ENCODE measurements at places on chromosomes 13 and 19.

GRCh38 chr13:22468045-22468444, 712.7 kb upstream of the SGCG start:
- no peak for DNase-seq

DNA sequence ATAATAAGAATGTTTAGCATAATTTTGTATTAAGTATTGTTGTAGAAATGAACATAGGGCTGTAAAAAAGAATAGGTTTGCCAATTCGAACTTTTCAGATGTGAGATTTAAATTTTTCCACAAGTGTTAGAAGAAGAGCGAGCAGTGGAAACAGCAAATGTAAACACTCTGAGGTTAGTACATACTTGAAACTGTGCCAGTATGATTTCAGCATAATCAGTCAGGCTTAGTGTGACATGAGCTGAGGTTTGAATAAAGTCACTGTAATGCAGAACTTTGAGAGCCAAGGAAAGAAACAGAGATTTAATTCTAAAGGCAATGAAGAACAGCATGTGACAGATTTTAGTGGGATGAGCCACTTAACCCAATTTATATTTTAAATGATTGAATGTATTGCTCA, 2166.4 kb downstream of the PCDH9 start:
- no peak for DNase-seq

DNA sequence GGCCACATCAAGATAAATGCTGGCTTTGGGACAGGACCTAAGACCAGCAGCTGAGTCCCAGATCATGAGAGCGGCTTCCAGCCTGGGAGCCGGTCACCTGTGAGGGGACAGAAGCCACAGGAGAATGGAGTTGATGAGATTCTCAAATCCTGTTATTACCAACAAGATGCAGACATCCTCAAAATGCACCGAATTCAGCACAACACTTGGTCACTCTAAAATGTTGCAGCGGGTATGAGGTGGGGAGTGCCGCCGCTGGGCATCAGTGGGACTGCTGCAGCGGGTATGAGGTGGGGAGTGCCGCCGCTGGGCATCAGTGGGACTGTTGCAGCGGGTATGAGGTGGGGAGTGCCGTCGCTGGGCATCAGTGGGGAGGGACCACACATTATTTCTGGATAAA, 21.2 kb downstream of the RANBP3 start:
- no peak for DNase-seq

GRCh38 chr13:44155422-44156293, 218.0 kb upstream of the SERP2 start:
- DNase-seq: no peak

DNA sequence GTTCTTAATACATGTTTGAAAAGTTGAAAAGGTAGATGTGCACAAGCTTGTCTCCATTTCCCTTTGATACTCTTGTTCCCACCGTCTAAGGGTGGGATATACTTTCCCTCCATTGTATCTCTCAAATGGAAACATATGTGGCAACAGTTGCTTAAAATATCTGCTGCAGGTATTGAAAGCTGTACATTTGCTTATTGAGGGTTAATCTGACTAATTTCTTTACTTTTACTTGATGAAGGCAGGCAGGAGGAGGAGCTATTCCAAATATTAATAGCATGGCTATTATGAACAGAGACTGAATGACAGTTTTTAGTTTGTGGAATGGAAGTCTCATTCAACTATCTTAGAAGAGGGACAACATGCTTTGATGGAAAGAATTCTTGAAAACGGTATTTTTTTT, 103.8 kb downstream of the SLC10A2 start:
- no peak for DNase-seq

DNA sequence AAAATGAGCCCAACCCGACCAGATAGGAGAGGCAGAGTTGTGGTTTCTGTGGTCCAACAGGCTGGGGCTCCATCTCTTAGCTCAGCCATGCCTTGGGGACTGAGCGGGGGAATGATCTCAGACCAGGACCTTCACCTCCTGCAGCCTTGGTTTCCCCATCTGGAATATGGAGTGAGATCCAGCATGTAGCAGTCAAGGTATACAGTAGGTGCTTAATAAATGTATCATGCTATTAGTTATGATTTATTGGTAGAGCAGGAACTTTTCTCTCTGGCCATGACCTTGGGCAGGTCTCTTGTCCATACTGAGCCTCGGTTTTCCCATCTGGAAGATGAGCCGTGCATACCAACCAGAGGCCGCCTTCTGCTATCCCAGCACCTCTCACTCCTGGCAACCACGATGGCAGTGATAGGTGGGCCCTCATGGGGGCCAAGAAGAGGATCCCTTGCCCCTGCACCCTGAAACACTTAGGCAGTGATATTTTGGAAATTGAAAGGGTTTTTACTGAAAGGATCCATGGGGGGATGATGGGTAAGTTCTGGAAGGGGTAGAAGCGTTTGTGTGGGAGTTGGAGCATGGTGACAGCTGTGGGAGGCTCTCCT, 9.1 kb downstream of the TM6SF2 start:
- no peak for DNase-seq

DNA sequence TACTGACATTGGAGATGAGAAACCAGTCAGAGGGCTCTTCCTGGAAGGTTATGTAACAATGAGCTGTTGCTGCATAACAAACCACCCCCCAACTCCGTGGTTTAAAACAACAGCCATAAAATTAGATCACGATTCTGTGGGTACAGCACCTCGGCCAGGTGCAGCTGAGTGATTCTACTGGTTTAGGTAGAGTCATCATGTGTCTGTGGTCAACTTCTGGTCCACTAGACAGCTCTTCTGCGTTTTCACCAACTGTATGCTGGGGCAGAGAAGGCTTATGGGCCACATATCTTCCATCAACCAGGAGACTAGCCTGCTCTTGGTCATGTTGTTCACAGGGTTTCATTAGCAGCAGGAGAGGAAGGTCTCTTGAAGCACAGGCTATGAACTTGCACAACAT, 585.5 kb downstream of the KCTD12 start:
- DNase-seq: no peak

DNA sequence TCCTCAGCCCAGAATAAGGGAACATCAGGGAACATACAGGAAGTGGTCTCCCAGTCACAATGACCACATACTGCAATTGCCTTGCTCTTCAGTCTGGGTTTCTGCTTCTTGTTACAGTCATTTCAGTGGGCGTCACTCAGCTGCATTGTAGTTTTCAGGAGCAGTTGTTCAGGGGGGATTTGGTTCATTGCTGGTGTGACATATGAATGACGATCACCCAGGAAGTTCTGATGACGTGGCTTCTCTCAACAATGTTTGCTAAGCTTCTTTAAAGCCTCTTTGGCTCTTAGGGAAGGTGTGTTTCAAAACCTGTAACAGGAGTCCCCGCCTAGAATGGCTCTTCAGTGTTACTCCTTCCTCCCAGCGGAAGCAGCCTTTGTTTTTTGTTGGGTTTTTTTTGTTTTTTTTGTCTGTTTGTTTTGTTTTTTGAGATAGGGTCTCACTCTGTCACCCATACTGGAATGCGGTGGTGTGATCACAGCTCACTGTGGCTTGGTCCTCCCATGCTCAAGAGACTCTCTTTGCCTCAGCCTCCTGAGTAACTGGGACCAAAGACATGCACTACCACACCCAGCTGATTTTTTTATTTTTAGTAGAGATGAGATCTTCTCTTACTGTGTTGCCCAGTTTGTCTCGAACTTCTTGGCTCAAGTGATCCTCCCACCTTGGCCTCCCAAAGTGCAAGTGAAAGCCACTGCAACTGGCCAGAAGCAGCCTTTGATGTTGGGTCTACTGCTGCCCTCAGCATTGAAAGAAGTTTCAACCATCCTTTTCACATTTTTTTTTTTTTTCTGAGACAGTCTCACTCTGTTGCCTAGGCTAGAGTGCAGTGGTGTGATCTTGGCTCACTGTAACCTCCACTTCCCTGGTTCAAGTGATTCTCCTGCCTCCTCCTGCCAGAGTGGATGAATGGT, 1.4 kb upstream of the SCEL start:
- DNase-seq: no peak

DNA sequence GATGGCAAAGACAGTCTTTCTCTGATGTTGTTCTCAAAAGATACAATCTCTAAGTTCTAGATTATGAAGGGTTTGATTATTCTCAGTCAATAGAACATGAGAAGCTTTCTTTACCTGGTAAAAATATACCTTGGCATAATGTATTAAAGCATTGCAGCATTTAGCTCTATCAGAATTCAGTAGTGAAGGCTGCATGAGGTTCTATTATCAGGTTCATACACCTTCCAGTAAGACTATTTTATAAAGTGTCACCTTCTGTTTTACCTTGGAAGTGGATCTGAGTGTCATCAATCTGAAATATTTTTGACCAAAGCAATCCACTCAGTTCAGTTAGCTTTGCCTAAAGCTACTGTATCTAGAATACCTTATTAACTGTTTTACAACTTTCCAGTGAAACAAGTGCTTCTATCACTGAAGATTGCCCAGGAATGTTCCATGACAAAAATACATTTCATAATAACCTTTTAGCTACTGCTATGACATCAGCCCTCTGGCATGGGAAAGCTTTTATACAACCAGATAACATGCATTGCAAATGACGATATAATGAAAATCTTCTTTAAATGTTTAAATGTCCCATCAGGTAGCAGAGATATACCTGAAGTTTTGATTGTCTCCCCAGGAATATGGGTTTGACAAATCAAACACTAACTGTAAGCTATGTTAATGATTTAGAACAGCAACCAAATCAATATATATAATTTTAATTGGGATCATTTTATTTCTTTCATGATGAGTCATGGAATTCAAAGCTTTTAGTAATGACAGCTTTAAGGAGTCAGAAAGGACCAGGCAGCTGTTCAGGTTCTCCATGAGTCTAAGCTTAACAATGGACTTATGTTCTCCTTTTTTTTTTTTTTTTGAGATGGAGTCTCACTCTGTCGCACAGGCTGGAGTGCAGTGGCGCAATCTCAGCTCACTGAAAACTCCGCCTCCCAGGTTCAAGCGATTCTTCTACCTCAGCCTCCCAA, 72.2 kb downstream of the UFM1 start:
- no peak for DNase-seq

- peak; percentile 37 for DNase-seq
Observed at GRCh38 chr13:113758651-113759524, at the start of gene TMEM255B. Gene TMEM255B, plus strand, starts transcription at chr13:113759226. Its CDS starts 44 bp downstream, at chr13:113759270.

Data from stimulated activated CD8-positive, alpha-beta memory T cell treated with anti-CD3 and anti-CD28 coated beads, Interleukin-4, amount 100 ng/mL, for 4 hours (primary cell).